SK-N-SH (cell line): ENCODE measurements at places on chromosomes 3 and 15.

DNA sequence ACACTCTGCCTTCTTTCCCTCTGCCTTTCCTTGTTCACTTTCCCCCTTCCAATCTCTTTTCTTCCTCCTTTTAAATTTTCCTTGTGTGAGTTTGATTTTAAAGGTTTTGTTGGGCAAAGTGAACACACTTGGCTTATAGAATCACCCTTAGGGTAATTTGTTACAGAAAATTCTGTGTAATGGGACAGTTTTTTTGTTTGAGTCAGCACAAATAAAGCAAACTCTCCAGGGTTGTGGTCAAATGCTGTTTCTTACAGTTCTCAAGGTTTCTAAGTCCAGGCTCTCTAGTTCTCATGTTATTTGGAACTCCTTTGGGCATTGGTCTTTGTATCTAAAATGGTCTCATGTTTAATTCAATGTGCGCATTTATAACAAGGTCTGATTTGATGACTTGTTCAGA is 307.1 kb downstream of the PTPRG start:
- no peak for DNase-seq

GRCh38 chr15:74320352-74321247 is 46.8 kb downstream of the CYP11A1 start:
- DNase-seq: peak; percentile 76

DNA sequence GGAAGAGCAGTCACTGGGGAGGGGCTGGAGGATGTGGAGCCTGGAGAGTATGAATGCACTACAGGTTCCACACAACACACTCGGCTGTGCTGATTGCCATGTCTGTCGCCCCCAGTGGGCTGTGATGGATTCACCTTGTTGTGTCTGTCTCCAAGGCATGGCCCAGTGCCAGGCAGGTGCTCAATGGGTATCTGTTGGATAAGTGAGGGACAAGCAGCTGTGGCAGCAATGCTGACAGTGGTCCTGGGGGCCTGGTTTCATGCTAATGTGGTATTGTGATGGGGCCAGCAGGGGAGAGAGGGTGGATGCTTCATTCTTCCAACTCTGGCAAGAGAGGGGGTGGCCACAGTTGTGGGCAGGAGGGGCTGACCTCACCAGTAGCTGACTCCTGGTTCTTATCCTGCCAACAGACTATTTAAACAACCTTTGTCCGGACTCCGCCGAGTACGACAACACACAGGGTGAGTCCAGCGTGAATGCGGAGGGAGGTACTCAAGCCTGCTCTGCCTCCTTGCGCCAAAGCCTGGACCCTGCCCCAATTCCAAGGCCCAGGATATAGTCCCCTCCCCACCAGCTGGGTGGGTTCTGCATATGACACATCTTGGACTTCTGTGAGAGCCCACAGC is 47.3 kb upstream of the NR2C2 start:
- no peak for DNase-seq

DNA sequence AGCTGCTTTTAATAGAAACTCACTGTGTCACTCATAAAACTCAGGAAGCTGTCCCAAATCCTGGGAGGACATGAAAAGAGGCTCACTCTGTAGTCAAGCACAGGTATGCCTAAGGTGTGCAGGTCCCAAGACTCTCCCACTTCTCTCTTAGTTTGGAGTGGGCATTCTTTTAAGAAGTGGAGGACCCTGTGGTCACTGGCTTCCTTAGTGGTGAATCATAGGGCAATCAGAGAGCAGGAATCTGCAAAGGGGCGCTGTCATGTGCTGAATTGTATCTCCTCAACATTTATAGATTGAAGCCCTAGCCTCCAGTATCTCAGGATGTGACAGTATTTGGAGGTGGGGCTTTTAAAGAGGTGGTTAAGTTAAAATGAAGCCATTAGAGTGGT is 47.2 kb upstream of the ZBTB38 start:
- DNase-seq: no peak

DNA sequence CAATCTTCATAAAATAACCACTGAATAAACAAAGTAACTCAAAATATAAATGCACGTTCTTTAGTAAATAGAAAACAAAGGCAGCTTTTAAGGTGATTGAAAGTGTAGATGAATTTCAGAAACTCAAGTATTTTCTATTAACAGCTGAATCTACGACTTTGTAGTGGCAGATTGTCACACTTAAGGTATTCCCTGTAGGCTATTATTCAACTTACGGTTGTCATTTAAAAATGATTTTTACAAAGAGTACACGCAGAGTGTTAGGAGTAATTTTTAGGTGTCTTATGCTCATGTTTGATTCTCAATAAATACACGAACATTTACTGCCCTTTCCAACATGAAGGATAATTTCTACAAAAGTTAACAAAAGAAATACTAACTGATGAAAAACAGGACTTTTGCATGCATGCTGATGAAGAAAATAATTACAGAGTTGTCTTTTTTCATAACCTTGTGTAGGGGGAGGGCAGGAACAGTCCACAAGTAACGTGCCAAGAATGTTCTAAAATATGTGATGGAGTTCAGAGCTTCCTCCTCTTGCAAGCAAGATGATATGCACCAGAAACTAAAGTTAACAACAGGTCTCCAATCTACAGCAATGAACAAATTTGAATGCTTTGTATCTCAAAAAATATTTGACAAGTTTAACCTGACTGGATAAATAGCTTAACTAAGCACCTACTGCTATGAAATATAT is 16.7 kb downstream of the DCBLD2 start:
- DNase-seq: no peak

- DNase-seq: peak; percentile 75
Measured at GRCh38 chr15:40769274-40770146, at the start of gene C15orf62. Gene C15orf62 (plus strand): TSS chr15:40769980. CDS start chr15:40770496, 516 bp downstream.

- DNase-seq: no peak
Measured at GRCh38 chr3:149678351-149678950, 20.6 kb upstream of the WWTR1 start.
